ENCODE measurements at places on chromosomes 5 and 9.

DNA sequence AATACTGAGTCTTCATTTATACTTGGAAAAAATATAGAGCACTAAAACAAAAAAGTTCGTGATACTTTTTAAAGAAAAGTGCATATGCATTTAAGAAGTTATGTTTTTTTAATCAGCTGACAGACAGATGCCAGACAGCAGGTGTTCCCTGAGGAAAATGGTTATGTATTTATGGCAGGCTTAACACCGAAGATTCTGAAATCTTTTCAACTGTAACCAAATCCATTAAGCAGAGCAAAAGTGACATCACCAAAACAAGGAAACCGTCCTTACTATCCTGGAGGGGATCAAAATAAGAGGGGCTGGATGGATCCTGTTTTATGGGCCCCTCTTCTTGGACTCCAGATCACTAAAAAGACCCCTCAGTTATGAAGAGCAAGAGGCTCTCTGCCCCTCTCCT, 404.9 kb upstream of the ADAMTS16 start:
- DNase-seq, result no peak

GRCh38 chr9:130942084-130942483, 3.0 kb upstream of the FIBCD1 start:
- DNase-seq, result no peak

DNA sequence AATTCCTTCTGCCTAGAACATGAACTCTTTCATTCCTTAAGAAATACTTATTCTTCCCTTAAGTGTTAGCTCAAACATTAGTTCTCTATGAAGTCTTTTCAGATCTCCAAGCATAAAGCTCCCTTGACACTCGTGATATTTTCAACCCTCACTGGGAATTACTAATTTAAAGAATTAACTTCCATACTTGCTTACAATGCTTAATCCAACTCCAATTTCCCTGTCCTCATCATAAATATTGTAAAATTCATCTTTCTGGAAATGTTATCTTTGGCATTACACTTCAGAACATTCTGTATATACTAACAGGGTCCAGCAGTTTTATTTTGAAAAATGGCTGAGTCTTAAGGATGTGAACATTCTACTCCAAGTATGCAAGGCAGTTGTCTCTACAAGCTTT, 7.2 kb downstream of the STARD4 start:
- DNase-seq, result no peak

GRCh38 chr5:59587489-59588337, 305.8 kb downstream of the PDE4D start:
- DNase-seq, result peak; percentile 5

- peak; percentile 33 for DNase-seq
These were observed at the start of gene CAPSL for GRCh38 chr5:35938568-35939227. Gene CAPSL (minus strand): TSS chr5:35938622. CDS start chr5:35921120, 17,502 bp downstream.

DNA sequence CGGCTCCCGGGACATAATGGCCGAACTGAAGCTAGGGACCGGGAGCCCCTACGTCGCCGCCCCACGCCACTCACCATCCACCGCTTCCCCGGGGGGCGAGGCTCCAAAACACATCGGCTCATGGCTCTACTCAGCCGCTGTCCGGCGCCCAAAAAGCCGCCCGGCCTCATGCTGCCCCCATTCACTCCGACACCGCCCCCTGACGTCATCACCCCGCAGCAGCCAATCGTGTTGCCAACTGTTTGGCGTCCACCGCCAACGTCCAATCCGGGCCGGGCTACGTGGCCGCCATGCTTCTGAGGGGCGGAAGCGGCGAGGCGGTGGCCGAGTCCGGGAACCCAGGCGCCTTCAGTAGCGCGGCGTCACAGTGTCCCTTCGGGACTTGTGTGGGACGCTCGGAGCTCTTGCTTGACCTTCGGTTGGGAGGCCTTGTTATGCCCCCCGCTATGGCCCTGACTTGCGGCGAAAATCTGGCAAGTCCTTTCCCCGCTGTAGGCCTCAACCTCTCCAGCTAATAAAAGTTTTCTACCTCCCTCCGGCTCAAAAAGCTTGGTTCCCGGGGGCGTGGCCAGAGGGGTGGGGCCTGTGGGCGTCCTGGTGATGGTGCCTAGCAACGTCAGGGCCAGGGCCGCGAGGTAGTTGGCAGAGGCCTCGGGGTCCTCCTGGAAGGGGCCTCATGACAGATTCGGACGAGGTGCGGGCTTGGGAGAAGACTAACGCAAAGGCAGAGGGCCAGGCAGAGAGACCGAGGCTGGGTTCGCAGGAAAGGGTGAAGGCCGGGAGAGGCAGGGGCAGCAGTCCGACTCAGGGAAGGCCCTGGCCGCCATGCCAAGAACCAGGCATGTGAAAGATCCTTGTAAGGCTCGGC, at the start of the genes PTRH1 and TTC16:
Gene PTRH1 (minus strand): TSS at position 194 of the 868 bp plus-strand sequence. CDS start 24 bp downstream, at position 170.
Gene TTC16 (plus strand): TSS at position 610 of the 868 bp plus-strand sequence. CDS start 67 bp downstream, at position 677.
- peak; percentile 68 for DNase-seq

DNA sequence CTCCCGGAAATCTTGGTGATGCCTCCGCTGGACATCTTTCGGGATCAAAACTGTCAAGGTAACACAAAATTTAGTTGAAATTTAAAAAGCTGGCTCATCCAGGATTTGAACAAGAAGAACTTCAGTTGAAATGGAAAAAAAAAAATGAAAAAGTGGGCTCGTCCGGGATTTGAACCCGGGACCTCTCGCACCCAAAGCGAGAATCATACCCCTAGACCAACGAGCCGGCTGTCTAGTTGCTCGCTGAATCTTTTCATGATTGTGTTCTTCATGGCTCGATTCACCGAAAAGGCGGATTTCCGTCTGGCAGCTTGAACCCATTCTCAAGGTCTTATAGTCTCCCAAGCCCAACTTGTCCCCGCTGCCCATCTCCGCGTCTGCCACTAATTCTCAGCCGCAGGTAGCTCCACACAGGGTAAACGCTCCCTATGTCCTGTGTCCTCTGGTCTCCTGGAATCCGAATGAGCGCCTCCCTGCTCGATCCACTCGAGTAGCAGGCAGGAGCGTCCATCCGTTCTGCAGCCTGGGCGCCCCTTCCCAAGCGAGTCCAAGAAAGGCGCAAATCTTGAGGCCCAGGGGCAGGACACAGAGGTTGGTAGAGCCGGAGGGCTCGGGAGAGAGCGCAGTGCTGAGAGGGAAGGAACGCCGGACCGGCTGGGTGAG, 16.2 kb downstream of the TRIM7 start:
- DNase-seq, result no peak

DNA sequence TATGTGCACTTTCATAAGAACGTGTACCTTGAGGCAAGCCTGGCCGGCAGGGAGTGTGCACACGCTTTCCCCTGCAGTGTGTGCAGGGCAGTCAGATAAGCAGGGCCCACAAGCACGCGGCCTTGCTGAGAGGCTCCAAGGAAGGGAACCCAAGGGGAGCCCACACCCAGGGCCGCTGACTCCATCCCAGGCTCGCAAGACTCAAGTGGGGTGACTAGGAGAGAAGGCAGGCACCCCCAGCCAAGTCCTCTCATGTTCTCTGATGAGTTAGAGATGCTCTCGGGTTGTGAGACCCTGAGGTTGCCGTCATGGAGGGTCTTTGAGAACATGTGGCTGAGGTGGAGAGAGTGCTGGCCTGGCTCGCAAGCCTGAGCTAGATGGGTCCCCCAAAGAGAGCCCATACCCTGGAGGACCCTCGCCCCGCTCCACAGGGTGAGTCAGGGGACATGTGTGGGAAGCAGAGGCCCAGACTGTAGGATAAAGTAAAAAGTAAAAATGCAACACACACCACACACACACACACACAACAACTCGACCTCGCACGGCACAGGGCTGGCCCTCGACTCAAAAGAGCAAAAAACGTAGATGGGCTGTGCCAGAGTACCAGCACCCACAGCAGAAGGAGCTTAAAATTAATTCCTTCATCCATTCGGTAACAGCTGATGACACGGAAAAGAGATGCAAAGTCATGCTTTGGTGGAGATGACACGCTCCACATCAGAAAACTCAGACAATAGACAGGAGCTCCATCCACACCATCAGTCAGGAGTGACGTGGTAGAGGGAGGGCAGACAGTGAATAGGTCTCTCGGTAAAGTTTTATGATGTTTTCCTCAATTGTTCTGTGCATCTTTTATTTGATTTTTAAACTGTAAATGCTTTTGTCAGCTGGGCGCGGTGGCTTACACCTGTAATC, 54.8 kb upstream of the NKD2 start:
- no peak for DNase-seq

DNA sequence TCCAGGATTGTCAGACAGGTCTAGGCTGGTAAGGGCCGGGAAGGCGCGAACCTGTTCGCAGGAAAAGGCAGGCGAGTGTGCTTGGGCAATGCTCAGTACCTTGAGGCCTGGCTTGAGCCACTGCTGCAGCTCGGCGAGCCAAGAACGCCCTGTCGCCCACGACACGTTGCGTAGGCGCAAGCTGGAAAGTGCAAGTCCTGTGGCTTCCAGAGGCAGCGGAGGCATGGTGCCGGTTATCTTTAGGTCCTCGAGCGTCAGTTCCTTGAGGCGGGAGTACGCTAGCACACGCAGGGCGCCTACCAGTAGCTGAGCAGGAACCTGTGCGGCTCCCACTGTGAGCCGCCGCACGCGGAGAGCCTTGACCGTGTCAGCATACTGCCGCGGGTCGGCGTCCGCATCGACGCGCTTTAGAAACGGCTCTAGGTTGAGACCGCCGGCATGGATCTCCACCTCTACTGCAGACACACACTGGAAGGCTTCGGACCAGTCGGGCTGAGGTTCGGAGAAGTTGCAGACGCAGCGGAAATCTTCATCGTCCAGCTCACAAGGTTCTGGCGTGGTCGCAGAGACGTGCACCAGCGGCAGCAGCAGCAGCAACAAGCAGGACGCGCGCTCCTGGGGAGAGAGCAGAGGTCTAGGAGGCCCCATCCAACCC, 482 bp downstream of the CD14 start:
- no peak for DNase-seq

DNA sequence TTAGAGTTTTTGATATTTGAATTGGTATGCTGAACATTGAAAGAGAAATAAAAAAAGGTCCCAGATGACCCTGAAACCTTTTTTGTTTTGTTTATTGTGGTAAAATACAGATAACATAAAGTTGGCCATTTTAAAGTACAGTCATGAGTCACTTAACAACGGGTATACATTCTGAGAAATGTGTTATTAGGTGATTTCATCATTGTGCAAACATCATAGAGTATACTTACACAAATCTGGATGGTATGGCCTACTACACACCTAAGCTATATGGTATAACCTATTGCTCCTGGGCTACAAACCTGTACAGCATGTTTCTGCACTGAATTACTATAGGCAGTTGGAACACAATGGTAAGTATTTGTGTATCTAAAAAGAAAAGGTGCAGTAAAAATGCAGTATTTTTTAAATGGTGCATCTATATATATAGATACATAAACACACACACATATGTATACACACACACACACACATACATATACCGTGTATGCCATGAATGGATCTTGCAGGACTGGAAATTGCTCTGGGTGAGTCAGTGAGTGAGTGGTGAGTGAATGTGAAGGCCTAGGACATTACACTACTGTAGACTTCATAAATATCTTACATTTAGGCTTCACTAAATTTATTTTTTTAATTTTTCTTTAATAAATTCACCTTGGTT, 31.0 kb downstream of the TTC1 start:
- DNase-seq, result no peak

- DNase-seq, result no peak
These were observed 16.0 kb downstream of the TRAF1 start for GRCh38 chr9:120910643-120911042.

DNA sequence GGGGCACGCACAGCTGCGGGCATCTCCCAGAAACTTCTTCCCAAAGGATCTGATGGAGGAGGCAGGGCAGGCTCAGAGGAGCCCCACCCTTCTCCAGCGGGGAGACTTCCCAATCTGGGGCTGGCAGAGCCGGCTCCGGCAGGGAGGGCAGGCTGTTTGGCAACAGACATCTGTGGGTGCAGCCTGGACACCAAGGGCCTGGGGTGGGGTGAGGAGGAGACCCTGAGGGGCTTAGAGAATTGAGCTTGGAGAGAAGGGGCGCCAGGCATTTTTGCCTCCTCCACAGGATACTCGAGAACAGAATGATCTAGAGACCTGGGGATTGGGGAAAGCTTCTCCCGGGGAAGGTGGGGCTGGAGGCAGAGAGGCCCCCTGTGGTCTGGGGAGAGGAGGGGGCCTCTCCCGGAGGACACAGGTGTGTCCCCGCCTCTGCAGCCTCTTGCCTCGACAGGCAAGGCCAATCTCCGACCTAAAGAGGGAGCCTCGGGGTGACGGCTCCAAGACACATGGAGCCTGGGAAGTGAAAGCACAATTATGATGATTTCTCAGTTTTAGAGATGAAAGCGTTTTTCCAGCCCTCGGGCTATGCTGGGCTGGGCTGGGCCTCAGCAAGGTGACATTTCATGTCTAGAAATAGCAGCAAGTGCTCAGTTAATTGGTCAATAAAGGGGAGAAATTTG, 8.4 kb downstream of the LHX3 start:
- DNase-seq, result no peak

DNA sequence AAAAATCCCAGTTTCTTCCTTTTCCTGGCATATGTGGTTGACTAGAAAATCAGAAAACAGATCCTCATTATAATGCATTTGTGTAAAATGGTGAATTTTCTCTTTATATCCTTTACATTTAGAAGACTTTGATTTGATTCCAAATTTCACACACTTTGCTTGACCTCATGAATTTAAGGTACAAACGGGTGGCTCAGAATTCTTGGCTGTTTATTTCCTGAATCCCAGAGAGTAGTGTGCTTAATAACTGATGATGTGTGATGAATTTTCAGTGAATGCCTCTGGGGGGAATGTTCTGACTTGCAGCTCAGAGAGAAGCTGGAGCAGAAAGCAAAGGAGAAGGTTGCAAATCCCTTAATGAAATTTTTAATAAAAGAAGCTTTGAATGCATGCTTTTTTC, 126.8 kb downstream of the SPATA31D1 start:
- DNase-seq, result no peak

GRCh38 chr5:133520062-133520461, 92.3 kb downstream of the FSTL4 start:
- DNase-seq, result no peak

DNA sequence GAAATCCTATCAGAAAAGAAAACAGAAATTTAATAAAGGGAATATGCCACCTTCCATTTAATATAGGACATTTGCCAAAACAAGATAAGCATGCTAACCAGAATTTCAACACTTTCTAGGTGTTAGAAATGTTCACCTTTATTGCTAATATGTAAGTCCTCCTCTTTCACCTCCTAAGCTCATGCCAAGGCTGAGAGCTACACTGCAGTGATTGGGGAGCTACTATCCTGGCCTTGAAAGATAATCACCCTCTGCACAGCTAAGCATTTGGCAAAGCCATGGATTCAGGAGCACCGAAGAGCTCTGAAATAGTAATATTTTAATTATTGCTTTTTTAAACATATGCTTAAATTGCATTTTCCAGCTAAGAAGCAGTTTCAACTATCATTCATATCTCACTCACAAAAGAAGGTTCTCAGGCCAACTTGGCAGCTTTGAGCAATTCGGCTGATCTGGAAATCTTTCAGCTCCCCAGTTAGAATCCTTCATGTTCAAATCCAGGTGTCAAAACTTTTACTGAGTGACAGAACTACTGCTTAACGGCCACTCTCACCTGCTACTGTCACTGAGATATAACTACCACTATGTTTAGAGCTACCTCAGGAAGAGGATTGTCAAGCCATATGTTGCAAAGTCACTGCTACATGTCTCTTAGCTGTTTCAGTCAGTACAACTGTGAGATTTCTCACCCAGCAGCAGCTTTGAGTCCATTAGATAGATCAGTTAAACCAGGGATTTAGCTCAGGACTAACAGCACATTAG, 302.0 kb downstream of the NFIB start:
- no peak for DNase-seq

All from AG09309 (cell line).